D341Med (cell line): ENCODE measurements at places on chromosomes 5 and 9.

DNA sequence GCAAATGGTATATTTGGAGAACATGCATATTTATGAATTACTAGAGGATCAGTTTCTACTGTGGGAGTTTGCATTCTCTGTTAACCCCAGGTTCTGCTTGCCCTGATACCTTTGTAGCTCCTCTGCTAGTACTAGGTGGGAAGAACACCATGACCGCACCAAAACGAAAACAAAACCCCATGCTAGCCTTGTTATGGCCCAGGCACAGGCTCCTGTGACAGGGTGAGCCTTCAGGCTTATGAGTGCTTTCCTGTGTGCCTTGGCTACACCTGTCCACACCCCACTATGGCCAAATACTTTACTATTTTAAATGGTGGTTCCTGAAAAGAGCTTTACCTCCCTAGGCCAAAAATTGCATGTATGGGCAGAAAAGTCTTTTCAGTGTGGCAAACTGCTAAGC is 94.8 kb downstream of the PPIC start:
- DNase-seq, result no peak

GRCh38 chr5:168651648-168652047 is 72.5 kb upstream of the PANK3 start:
- DNase-seq, result no peak

GRCh38 chr5:150763023-150763769 is 4.4 kb upstream of the DCTN4 start:
- no peak for DNase-seq

DNA sequence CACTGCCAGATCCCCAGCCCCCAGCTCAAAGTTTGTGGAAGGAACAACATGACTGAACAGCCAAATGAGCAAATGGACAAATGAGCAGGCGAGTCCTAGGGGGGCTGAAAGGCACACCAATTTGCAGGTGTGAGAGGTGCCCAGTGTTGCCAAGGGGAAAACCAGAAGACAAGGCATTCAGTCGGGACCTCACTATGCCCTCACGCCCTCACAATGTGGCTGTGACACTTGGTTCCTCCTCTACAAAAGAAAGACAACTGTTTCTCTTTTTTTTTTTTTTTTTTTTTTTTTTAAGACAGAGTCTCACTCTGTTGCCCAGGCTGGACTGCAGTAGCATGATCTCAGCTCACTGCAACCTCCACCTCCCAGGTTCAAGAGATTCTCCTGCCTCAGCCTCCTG is 28.0 kb downstream of the TNIP1 start:
- DNase-seq, result no peak
